GDM1 (cell line): ENCODE measurements at places on chromosomes 1 and 21.

DNA sequence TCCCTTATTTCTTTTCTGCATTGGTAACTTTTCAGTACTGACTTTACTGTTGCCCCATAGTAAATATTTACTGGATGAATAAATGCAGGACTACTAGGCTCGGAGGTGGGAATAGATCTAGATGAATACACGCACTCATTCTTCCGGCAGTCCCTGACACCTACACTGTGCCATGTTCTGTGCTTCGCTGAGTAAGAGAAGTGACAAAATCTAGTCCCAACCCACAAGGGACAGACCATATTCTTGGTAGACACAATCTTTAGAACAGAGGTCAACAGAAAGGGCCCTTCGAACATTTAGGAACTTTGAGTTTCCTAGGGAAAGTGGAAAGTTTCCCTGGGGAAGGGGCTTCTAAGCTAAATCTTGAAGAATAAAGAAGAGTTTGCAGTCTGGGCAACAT lies 3.3 kb upstream of the CD52 start:
- DNase-seq: no peak

GRCh38 chr1:183937611-183938010 lies 99.9 kb downstream of the COLGALT2 start:
- no peak for DNase-seq

DNA sequence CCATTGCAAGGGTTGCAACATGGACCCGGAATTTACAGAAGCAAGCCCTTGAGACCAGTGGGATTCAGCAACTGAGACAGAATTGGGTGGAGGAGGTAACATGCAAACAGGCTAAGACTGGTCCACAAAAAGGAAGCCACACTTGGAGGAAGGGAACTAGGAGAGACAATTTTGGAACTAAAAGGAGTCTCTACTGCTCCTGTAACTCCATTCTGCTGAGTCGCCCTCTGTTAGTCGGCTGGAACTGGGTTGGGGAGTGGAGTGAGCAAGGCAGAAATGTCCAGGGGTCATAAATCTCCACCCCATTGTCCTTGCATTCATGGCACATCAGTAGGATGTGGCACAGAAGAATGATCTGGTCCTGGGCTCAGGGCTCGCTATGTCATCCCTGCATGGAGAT lies 5.1 kb downstream of the LAMB3 start:
- DNase-seq: no peak

DNA sequence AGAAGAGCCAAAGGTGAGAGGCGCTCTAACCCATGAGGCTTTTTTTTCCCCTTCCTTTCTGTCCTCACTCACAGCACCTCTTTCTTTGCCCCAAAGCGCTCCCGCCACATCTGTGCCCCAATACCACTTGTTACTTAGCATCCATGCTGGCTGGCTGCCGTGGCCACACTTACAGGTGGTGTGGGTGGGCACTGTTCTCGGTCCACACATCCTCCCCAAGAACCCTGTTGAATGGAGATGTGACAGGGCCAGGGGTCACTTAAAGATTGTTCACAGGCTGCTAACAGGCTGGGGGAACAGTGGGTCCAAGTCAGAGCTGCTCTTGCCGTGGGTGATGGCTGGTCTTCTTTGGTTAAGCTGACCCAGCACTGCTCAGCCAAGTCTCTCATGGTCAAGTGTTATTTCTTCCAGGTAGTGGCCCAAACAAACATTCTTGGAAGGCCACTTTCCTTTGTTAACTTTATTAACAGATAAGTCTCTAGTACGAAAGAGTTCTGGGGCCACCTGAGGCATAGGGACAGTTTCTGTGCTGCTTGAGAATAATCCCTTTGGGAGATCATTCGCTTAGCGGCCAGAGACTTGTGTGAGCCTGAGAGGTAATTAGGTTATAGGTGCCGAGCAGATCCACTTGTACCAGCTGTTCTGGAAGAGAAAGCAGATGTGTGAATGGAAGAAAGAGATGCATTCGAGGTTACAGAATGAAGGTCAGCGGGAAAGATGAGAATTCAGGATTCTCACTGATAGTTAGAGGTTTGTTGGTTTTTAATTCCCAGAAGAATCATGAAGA lies 62.6 kb upstream of the IRF2BP2 start:
- DNase-seq: no peak

- no peak for DNase-seq
Observed at GRCh38 chr1:91402023-91402422, 2.6 kb downstream of the HFM1 start.

- DNase-seq: no peak
Observed at GRCh38 chr1:172778456-172779455, 119.9 kb downstream of the FASLG start.

- DNase-seq: no peak
Observed at GRCh38 chr1:188769936-188770335, 1707.7 kb downstream of the BRINP3 start.
